ENCODE measurements at places on chromosomes 13 and 19. TPM values are rescaled to one million over a fixed set of nuclear protein-coding genes. Genes with fewer than 3 reads are reported as not detected.

GRCh38 chr13:114142640-114143490 lies 10.4 kb upstream of the RASA3 start:
- no peak for DNase-seq

- DNase-seq, result no peak
These were observed 27.3 kb upstream of the SPATA13 start for GRCh38 chr13:24133021-24133795.

Gene INSL3
- total RNA-seq, result not detected

- DNase-seq, result peak; percentile 90
These were observed 4.9 kb upstream of the ERCC1 start for GRCh38 chr19:45428384-45429231.

All from cardiac septum (tissue), 1 donor.